ENCODE measurements at places on chromosomes 3 and 15. TPM values are rescaled to one million over a fixed set of nuclear protein-coding genes. Genes with fewer than 3 reads are reported as not detected.

Gene MCCC1
- total RNA-seq = 13.8 TPM

Gene GAP43
- 4.3 TPM for total RNA-seq

Gene PP2D1
- total RNA-seq = not detected

Gene RYR3
- total RNA-seq = 22.0 TPM

Gene PXYLP1
- total RNA-seq = 21.8 TPM

Gene MCF2L2
- 0.35 TPM for total RNA-seq

GRCh38 chr3:14210843-14211594, 32.4 kb downstream of the LSM3 start:
- no peak for DNase-seq
- H3K27ac ChIP-seq = no peak overlapping the region
- H3K27me3 ChIP-seq = peaks cover 3% of the 10 kb centered on the region

DNA sequence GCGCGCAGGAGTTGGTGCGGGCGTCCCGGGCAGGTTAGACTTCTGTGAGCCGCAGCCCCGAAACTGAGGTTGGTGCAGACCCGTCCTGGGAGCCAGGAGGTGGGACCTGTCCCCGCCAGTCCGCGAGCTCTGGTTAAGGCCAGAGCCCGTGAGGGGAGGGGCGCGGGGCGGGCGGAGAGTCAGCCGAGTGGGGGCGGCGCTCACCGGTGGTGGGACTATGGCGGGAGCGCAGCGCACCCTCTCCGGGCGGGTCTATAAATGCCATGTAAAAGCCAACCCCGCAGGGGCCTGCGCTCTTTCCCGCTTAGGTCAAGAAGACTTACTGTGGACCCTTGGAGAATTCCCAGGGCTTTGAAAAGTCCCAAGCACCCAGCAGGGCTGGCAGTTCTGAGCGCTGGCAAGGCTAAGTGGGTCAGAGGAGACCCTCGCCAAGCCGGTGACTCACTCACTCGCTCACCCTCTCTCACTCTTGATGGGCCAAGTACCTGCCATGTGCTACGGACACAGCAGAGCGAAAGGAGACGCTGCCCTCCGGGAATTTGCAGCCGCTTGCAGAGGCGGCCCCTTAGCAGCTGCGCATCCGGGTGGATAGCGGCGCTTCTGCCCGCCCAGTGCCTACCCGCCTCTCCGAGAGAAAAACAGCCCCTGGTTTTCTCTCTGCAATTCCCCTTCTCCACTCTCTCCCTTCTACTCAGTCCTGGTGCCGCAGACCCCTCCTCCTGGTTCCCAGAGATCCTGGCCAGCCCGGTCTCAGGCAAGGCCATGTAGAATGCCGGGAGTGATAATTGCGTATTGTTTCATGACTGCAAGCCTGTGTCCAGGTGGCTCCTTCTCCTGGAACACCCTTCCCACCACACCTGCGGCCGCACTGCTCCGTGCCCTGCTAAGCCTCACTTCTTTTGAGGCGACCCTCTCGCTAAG, at the start of gene ALDH1L1:
TSS of gene ALDH1L1 (minus strand) at position 110 of the 921 bp plus-strand sequence. CDS start 19,607 bp downstream, outside the sequence.
- peaks cover 37% of the 10 kb centered on the region for H3K27me3 ChIP-seq
- H3K4me1 ChIP-seq = peaks cover 20% of the 10 kb centered on the region
- no peaks in the 10 kb centered on the region for H3K36me3 ChIP-seq

DNA sequence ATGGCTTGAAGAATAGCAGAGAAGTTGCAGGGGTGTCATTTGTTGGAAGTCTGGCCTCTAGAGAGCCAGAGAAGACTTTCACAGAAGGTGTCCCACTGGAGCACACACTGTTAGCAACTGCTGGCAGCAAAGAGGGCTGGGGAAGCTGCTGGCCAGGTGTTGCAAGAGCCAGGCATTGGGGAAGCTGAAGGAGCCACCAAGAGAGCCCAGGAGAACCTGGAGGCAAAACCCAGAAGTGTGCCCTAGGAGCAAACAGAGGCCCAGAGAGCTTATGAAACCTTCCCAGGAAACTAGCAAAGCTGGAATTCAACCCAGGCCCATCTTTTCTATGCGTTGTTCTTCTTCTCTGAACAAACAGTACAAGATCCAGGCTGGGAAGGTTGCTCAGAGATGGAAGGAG, 132.7 kb upstream of the TRIM42 start:
- no peak overlapping the region for H3K27ac ChIP-seq
- H3K4me3 ChIP-seq = no peak overlapping the region
- H3K36me3 ChIP-seq = no peaks in the 10 kb centered on the region
- peaks cover 3% of the 10 kb centered on the region for H3K4me1 ChIP-seq
- no peaks in the 10 kb centered on the region for H3K27me3 ChIP-seq

DNA sequence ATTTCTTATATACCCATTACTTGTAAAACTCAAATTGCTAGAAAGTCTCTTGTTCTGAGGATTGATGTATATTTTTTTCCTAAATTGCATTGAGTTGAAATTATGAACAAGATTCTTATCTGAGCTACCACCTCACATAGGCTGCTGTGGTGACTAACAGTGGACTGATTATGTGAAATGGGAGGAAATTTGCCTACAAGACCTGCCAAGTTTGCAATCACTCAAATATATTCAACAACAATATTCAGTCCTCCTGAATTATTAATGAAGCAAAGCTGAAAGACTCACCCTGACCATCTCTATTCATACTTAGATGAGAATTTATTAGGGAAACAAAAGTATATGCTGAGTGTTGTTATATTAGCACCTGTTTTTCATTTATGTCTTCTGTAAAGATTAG, 412.6 kb upstream of the SEMA6D start:
- peaks cover 11% of the 10 kb centered on the region for H3K4me1 ChIP-seq
- no peak overlapping the region for H3K27ac ChIP-seq
- DNase-seq = no peak
- H3K36me3 ChIP-seq = no peaks in the 10 kb centered on the region
- no peaks in the 10 kb centered on the region for H3K27me3 ChIP-seq

GRCh38 chr3:71416876-71417275, 166.7 kb downstream of the FOXP1 start:
- no peak for DNase-seq
- H3K36me3 ChIP-seq = no peaks in the 10 kb centered on the region
- H3K4me3 ChIP-seq = no peak overlapping the region
- H3K4me1 ChIP-seq = peaks cover 2% of the 10 kb centered on the region
- H3K27me3 ChIP-seq = no peaks in the 10 kb centered on the region

DNA sequence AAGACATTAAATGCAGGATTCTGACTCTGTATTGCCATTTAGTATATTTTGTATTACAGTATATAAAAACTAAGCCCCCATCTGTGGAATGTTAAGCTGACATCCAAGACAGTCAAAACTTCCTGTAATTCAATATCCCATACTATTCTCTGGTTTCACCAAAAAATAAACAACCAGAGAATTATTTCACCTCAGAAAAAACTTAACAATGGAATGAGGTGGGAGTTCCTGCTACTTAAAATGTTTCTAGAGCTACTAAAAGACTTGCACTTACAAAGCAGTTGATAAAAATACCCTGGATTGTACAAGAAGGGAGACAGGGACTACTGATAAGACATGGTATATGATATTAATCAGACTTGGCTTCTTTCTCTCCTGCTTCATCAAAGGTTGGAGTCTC, 8.3 kb downstream of the ARL13B start:
- DNase-seq = no peak
- no peaks in the 10 kb centered on the region for H3K36me3 ChIP-seq
- no peak overlapping the region for H3K27ac ChIP-seq
- H3K4me1 ChIP-seq = peaks cover 3% of the 10 kb centered on the region

DNA sequence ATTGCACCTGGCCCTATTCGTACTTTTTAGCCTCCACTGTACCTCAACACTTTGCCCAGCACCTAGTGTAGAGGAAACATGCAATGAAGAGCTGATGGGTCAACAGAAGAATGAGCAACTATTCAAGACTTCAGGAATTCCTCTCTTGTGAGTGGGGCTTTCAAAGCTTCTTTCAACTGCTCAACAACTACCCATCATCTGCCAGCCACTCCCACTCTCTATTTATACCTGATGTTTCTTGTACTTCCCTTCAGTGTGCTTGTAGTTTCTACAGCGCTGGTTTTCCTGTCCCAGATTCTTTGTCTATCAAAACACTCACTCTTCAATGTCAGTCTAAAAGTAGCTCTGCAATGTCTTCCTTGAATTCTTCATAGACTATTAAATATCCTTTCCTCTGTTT, 168.3 kb upstream of the LPP start:
- H3K4me1 ChIP-seq = peaks cover 10% of the 10 kb centered on the region

DNA sequence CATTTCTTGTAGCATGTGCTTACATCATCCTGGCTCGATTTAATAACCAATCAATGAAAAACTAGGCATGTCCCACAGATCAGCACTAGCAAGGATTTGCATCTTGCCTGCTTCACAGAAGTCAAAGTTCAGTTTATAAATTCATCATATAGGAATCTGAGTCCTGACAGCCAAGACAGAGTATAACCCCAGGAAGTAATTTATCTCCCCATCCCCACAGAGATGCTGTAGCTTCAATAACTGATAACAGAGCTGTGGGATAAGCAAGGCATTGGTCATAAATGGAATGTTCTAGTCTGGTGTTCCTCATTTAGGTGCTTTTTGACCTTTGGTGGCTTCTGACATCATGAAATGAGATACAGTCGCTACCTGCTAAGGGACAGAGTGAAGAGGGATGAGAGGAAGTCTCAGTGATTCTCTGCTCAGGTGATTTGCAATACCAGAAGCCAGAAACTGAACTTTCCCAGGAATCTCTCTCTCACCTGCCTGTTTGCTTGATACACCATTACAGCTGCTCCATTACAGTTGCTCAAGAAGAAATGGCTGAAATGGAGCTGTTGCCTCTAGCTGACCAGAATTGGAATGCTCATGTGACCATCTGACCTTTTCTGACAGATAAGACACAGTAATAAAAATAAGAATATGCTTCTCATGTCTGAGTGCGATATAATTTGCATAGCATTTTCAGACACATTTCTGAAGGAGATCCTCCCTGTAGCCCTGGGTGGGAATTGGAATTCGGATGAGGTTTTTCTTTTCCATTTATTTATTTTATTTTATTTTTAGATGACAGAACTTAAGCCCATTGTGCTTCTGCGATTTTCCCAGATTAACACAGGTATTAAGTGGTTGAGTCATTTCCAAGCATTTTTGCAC, 217.1 kb upstream of the KCNMB2 start:
- DNase-seq = no peak
- no peak overlapping the region for H3K4me3 ChIP-seq
- H3K4me1 ChIP-seq = peaks cover 21% of the 10 kb centered on the region
- H3K27ac ChIP-seq = peak overlapping the region; percentile 65

DNA sequence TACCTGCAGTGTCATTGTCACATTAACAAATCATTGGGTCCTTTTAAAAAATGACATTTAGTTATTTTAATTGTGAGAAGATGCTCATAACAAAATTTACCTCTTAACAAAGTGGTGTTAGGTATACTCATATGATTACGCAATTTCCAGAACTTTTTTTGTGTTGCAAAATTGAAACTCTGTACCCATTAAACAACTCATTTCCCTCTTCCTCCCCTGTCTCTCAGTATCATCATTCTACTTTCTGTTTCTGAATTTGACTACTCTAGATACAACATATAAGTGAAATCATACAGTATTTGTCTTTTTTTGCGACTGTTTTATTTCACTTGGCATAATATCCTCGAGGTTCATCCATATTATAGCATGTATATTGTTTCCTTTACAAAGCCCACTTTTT, 58.7 kb upstream of the CHST2 start:
- H3K4me1 ChIP-seq = no peaks in the 10 kb centered on the region
- H3K4me3 ChIP-seq = no peak overlapping the region
- H3K27ac ChIP-seq = no peak overlapping the region
- H3K36me3 ChIP-seq = peaks cover 3% of the 10 kb centered on the region
- DNase-seq = no peak
- H3K27me3 ChIP-seq = no peaks in the 10 kb centered on the region

DNA sequence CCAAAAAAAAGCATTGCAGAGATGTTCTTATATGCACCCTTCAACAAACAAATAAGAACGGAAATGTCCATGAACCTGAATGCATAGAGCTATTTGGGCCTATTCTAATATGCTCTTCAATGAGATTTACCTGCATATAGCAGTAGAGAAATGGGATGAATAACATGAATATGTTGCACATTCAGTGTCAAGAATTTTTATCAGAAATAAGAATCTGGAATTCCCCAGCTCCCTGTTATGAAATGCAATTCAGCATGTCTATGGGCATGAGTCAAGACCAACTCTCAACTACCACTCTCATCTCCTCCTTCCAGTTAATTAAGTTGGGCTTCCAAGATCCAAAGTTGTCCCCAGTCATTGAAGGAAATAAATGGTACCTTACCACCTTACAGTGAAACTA, 133.7 kb upstream of the ALCAM start:
- DNase-seq = no peak
- no peaks in the 10 kb centered on the region for H3K36me3 ChIP-seq
- H3K4me3 ChIP-seq = no peak overlapping the region
- H3K4me1 ChIP-seq = no peaks in the 10 kb centered on the region

- H3K27ac ChIP-seq = no peak overlapping the region
- H3K36me3 ChIP-seq = no peaks in the 10 kb centered on the region
- no peak overlapping the region for H3K4me3 ChIP-seq
- DNase-seq = no peak
- no peaks in the 10 kb centered on the region for H3K27me3 ChIP-seq
Measured at GRCh38 chr3:188234132-188234531, 80.2 kb downstream of the LPP start.
